ENCODE measurements at places on chromosomes 3 and 15. TPM values are rescaled to one million over a fixed set of nuclear protein-coding genes. Genes with fewer than 3 reads are reported as not detected.

The GOLGA8H gene
- 0.63 TPM for total RNA-seq

The ZNF501 gene
- 0.43 TPM for total RNA-seq

The SLITRK3 gene
- total RNA-seq, result 9.8 TPM

The SUSD5 gene
- total RNA-seq, result 14.0 TPM

The SLC2A2 gene
- not detected for total RNA-seq

The FSIP1 gene
- total RNA-seq, result 1.4 TPM

The DPPA2 gene
- total RNA-seq, result not detected

The ST3GAL6 gene
- total RNA-seq, result not detected

The MAP1A gene
- total RNA-seq, result 31.7 TPM

The CHDH gene
- 2.9 TPM for total RNA-seq

The THOC7 gene
- 75.9 TPM for total RNA-seq

The IMPG2 gene
- total RNA-seq, result 0.77 TPM

The SKOR1 gene
- 0.16 TPM for total RNA-seq

The GATM gene
- total RNA-seq, result 7.9 TPM

The SMCO1 gene
- not detected for total RNA-seq

The SLC51A gene
- 8.2 TPM for total RNA-seq

The ITIH1 gene
- total RNA-seq, result not detected

The AGBL1 gene
- total RNA-seq, result 0.36 TPM

The ALPK3 gene
- 1.8 TPM for total RNA-seq

Measured in motor neuron (in vitro differentiated cells).